ENCODE measurements at places on chromosomes 1 and 21. TPM values are rescaled to one million over a fixed set of nuclear protein-coding genes. Genes with fewer than 3 reads are reported as not detected.

DNA sequence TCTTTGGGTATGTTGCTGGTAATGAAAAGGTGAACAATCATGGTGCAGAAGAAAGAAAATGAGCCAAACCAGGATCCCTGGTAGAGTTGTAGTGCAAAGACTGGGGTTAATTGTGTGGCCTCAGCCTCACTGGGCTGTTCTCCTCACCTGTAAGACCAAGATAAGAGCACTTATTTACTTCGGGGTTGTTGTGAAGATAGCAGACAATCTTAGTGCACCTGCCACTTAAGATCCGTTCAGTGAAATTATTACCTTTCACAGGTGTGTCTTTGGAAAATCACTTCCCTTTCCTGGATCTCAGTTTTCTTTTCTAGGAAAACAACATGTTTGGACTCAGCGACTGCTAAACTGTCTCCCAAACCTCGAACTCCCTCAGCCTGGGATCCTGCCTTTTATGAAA is 1.3 kb upstream of the FGGY start:
- H3K27me3 ChIP-seq = no peaks in the 10 kb centered on the region
- no peaks in the 10 kb centered on the region for H3K4me1 ChIP-seq
- peak overlapping the region; percentile 99 for H3K27ac ChIP-seq
- H3K36me3 ChIP-seq = no peaks in the 10 kb centered on the region

DNA sequence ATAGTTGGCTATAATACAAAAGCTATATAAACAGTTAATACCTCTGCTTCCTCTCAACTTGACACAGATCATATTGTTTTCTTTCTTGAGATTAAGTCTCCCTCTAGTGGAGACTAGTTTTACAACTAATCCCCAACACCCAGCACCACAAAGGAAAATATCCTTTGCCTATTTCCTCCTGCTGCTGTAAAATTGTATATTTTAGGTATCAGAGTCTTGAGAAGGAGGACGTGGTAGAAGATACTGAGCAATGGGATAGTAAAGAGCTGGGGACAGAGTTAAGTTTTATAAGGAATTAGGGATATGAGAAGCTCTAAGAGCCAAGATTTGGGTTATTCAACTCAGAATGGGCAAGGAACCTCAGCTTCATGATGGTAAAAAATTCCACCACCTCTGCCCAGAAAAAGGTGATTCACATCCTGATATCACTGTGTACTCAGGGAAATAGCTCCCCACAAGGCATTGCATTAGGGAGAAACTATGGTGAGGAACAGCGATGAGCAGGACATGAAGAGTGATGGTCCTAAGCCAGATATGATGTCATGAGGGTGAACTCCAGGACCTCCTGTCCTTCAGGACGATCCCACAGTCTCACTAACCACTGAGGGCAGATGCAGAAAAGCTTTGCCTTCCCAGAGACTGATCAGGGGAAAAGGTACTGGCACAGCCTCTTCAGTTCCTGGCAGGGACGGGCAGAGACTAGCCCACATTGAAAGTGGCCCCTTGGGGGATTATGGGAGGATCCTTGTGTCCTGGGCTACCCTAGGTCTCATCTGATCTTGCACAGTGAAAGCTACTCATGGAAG is 14.7 kb upstream of the CFAP126 start:
- no peaks in the 10 kb centered on the region for H3K27me3 ChIP-seq
- H3K4me1 ChIP-seq = no peaks in the 10 kb centered on the region
- H3K4me3 ChIP-seq = no peak overlapping the region

Gene MCOLN2
- 3.1 TPM for total RNA-seq

Gene FHL3
- total RNA-seq = 19.6 TPM

DNA sequence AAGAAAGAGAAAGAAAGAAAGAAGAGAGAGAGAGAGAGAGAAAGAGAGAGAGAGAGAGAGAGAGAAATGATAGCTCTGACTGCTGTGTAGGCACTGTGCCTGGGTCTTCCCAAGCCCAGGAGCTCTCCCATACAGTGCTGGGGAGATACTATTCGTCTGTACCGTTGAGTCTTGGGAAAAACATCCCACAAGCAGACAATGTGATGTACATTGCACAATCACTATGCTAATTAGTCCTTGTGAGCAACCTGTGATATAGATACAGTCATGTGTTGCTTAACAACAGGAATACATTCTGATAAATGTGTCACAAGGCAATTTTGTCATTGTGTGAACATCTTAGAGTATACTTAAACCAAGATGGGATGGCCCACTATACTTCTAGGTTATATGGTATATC is 381.0 kb downstream of the HHAT start:
- H3K4me1 ChIP-seq = no peaks in the 10 kb centered on the region
- H3K4me3 ChIP-seq = no peak overlapping the region
- DNase-seq = no peak
- H3K27me3 ChIP-seq = no peaks in the 10 kb centered on the region
- H3K27ac ChIP-seq = no peak overlapping the region

GRCh38 chr1:154975409-154976059 is 1.1 kb downstream of the CKS1B start:
- H3K27ac ChIP-seq = peak overlapping the region; percentile 98
- no peaks in the 10 kb centered on the region for H3K27me3 ChIP-seq
- peaks cover 18% of the 10 kb centered on the region for H3K4me1 ChIP-seq
- no peaks in the 10 kb centered on the region for H3K36me3 ChIP-seq

DNA sequence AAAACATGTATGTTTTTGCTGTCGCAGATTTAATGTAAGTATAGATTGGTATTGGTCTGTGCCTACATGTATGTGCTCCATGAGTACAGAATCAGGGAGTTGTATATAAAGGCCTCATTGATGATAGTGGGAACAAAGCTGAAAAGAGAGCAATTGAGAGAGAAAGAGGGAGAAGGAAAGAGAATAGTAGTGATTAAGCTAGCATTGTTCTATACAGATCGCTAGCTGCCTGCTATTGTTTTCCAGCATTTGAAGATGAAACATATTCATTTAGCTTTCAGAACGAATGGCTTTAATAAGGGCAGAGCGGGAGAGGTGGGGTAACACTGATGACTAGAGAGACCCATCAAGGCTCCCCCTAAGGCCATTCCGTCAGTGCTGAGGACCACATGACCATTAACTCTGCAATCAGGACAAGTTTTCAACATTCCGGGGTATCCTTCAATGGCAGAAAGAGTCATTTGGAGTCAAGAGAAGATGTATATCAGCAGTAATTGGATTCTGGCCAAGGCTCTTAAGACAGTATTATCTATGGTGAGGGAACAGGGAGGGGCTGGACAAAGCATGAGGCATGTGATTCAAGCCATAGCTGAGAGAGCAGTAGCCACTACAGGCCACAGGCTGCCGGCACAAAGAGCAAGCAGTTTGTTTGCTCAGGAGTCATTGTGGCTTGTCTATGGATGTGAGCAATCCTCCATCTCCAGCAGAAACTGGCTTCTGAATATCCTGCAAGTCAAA is 176.5 kb downstream of the PBX1 start:
- H3K27ac ChIP-seq = no peak overlapping the region
- H3K4me3 ChIP-seq = no peak overlapping the region
- H3K4me1 ChIP-seq = no peaks in the 10 kb centered on the region
- no peaks in the 10 kb centered on the region for H3K27me3 ChIP-seq
- DNase-seq = no peak

Gene CLDN17
- not detected for total RNA-seq

DNA sequence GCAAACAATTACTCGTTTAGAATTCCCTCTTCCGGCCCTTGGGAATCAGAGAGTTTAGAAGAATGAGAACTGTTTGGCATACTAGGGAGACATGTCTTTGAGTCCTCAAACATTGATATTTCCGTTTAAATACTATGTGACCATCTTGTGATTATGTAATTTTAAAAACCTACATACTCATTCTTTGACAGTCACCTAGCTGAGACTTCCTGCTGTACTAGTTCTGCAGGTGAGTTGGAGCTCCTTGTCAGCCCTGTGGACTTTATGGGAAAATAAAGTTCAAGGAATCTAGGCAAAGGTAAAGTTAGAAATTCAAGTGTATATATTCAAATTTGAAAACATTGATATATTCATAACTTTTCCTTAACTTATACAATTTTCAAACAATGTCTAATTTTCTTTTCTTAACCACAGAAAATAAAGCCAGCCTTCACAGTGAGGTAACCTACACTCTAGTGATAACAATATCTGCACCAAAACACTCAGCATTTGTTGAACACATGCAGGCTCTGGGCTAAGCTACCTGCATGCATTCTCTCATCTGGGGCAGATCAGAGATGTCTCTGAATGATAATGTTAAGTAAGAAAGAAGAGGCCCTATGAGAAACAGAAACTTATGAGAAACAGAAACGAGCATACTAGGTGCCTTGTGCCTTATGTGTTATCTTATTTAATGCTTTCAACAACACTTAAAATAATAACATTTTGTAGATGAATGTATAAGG is 67.0 kb upstream of the BACE2 start:
- H3K4me3 ChIP-seq = no peak overlapping the region
- no peak overlapping the region for H3K27ac ChIP-seq
- DNase-seq = peak; percentile 4
- H3K27me3 ChIP-seq = no peaks in the 10 kb centered on the region
- no peaks in the 10 kb centered on the region for H3K36me3 ChIP-seq

DNA sequence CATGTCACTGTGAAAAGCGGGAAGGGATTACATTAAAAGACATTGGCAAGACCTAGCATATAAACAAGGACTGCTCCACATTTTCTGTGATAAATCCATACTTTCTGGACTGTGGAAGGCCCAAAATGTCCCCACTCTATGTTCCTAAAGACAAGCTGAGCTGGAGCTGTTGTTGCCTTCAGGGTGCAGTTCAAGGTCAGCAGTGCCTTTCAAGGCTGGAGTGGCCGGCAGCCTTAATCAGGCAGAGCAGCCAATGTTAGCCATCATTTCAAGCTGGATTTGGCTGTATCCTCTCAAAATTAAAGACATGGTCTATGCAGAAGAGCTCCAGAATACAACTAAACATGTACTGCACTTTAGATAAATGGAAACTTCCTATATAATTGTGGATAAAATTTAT is 70.4 kb upstream of the ADAM30 start:
- no peak for DNase-seq
- H3K27ac ChIP-seq = no peak overlapping the region
- no peak overlapping the region for H3K4me3 ChIP-seq
- H3K27me3 ChIP-seq = no peaks in the 10 kb centered on the region
